ENCODE measurements at places on chromosomes 2 and 18.

DNA sequence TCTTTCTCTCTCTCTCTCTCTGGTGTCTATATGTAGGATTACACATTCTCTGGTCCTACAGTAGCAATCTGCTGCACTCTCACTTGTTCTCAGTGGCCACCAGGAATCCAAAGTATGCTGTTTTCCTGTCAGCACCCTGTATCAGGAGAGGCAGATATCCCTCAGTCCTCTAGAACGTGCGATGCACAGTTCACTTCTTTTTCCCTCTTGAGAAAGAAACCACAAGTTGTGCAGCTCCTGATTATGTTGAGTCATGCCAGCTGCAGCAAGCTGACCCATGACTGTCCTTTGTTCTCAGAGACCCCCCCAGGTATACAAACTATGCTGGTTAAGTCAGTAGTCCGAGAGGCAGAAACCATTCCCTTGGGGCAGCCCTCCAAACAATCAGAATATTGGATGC is 54.6 kb downstream of the LANCL1 start:
- DNase-seq: peak; percentile 8

- DNase-seq: peak; percentile 75
Measured at GRCh38 chr2:127067620-127068350, 39.2 kb downstream of the BIN1 start.

DNA sequence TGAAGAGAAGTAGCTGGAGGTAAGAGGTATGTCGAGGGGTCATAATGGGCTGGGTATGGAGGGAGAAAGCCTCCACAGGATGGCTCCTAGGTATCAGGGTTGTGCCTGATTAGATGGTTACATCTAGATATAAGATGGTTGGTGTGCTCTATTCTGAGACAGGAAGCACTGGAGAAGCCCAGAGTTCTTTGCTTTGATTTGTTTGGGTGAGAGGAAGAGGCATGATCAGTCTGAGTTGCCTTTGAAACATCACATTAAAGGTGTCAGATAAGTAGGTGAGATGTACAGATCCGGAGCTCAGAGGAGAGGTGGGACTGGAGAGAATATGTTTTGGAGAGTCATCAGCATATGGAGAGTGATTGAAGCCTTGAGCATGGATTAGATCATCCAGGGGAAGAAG is 74.1 kb downstream of the KLHL29 start:
- DNase-seq: no peak

DNA sequence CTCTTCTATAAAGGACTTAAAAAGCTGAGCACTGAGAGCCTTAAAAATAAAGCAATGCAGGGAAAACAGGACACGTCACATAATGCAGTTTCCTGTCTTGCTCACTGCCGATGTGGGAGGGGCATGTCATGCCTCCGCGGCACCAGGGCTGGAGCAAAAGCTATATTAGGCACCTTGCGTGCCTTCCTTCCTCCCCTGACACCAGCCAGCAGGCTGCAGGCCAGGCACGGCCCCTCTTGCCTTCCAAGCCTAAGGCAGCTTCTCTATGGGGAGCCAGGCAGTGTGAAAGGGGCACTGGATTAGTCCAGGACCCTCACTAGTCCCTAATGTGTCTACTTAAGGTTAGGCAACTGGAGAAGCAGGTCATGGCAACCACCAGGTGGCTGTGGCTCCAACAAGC is 26.3 kb downstream of the MRPL35 start:
- peak; percentile 85 for DNase-seq

DNA sequence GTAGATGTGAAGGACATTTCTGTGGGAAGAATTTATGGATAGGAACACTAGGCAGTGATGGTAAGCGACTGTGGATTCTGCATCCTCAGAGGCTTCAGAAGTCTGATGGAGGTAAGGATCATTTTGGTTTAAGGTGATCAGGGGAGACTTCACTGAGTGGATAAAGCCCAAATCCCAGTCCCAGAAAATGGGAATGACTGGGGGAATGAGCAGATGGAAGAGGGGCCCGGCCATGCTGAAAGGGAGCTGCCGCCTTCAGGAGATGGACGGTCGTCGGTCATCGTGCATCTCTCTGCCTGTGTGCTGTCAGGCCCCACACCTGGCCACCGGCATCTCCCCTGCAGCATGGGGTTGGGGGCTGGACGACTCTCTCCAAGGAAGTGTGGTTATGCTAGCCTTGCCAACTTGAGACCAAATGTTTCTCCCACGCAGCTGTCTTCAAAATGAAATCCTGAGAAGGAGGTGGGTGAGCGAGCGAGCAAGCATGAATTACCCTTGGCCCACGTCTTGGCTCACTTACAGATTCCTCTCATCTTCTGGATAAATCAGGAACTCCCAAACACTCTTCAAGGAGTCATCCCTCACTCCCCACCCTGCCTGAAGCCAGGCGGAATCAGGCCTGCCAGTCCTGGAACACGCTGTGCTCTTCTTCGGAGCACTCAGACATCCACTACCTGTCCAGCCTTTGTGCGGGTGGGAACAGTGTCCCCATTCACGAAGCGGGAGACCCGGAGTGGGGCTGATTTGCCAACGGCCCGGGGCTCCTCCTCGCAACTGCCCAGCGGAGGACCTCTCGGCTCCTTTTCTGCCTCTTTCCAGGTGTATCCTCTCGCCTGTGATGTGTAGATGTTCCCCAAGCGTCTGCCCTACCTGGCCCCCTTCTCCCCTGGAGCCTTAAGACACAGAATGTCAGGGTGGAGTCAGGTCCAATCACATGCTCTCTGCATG is 85.6 kb downstream of the PRKCE start:
- DNase-seq: no peak

- no peak for DNase-seq
Measured at GRCh38 chr18:11760498-11761167, 71.6 kb downstream of the GNAL start.

GRCh38 chr2:70553584-70554337 is at the start of gene TGFA:
TGFA (minus strand) TSS chr2:70553826; CDS start chr2:70553767, 59 bp downstream.
- DNase-seq: peak; percentile 33

DNA sequence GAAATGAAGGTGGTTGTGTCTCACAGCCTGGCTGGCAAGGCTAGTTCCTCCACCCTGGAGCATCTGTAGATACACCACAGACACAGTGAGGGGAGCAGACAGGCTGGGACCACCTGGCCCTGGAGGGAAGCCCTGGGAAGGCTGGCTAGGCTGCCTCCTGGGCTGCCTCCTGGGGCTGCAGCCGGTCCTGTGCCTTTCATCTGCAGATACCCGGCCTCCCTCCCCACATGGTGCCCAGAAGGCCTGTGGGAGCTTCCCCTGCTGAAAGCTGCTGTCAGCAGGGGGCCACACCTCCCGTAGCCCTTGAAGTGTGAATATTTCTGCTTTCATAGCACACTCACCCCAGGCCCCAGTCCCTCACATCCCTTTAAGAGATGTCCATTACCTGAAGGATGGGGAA is 37.6 kb downstream of the SDC1 start:
- DNase-seq: no peak

DNA sequence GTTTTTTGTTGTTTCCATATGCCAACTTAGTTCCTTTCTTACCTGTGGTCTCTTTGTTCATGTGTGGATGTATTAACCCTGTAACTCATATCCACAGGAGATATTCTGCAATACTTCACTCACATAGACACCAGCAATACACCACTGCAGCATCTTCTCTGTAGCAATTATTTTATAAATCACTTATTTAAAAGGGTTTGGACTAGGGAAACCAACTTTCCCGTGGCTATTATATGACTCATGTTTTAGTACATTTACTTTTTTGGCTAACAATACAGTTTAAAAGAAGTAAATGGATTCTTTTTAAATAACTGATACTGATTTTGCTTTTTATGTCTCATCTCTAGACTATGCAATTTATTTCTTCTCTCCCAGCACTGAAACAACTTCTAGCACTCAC is 488.9 kb downstream of the MBD2 start:
- DNase-seq: no peak

- DNase-seq: peak; percentile 24
Measured at GRCh38 chr2:119826370-119826961, 66.7 kb downstream of the PTPN4 start.
